ENCODE measurements at places on chromosomes 5 and 9.

- DNase-seq, result no peak
Observed at GRCh38 chr5:16406630-16407029, 59.0 kb downstream of the ZNF622 start.

- DNase-seq, result no peak
Observed at GRCh38 chr5:94884311-94884710, 265.8 kb downstream of the SLF1 start.

DNA sequence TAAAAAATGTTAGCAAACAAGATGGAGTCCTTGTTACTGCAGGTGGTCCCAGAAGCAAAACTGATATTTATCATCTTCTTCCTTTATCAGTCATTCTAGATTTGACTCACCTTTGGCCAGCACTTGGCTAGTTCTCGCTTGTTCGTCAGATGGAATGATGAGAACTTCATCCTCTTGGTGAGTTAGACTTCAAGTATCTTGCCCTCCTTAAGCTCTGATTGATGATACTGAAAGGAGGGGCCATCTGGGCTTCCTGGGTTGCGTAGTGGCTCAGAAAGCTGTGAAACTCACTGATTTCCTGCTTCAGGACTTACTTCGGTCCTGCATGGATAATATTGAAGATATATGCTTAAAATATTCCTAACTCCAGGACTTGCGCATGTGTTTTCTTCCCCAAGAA is 1248.2 kb upstream of the CDH9 start:
- no peak for DNase-seq

- no peak for DNase-seq
Observed at GRCh38 chr9:37284636-37285035, 137.9 kb upstream of the GRHPR start.

- DNase-seq, result no peak
Observed at GRCh38 chr9:34405719-34406118, 29.0 kb upstream of the MYORG start.

- DNase-seq, result no peak
Observed at GRCh38 chr9:124696101-124696500, 75.0 kb downstream of the NR6A1 start.

DNA sequence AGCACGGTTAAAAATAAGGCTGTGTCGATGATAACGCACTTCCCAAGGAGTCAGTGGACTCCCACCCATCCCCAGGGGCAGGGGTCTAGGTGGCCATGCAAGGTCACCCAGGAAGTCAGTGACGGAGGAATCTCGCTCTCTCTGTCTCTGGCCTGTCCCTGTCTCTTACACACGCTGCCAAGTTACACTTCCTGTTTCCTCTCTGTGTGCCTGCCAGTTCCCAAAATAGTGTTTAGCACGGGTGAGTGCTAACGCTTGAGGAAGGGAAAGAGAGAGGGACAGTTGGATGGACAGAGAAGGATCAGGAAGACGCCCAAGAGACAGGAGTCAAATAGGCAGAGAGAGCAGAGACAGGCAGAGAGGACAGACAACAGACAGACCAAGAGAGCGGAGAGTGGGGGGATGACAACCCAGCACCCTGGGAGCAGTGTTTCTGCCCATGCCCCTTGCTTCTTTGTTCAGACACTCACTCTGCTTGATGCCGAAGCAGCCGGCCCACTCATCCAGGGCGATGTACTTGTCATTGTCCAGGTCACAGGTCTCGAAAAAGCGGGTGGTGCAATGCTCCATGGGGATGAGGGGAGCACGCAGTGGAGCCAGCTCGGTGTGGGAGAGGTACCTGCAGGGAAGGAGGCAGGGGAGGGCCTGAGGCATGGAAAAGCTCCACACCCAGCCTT is 23.0 kb downstream of the SPARC start:
- DNase-seq, result no peak

DNA sequence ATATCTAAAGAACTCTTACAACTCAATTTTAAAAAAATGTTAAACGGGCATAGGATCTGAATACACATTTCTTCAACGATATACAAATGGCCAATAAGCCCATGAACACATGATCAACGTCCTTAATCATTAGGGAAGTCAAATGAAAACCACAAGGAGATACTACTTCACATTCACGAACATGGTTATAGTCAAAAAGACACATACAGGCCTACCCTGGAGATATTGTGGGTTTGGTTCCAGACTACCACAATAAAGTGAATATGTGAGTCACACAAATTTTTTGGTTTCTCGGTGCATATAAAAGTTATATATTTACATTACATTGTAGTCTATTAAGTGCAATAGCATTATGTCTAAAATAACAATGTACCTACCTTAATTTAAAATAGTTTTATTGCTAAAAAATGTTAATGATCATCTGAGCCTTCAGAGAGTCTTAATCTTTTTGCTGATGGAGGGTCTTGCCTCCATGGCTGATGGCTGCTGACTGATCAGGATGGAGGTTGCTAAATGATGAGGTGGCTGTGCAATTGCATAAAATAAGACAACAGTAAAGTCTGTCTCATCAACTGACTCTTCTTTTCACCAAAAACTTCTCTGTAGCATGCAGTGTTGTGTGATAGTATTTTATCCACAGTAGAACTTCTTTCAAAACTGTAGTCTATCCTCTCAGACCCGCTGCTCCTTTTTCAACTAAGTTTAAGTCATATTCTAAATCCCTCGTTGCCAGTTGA is 15.1 kb downstream of the AK3 start:
- DNase-seq, result no peak

GRCh38 chr5:80917631-80918030 is 42.5 kb upstream of the RASGRF2 start:
- DNase-seq, result no peak

GRCh38 chr5:85159395-85159794 is 774.7 kb upstream of the EDIL3 start:
- DNase-seq, result no peak

DNA sequence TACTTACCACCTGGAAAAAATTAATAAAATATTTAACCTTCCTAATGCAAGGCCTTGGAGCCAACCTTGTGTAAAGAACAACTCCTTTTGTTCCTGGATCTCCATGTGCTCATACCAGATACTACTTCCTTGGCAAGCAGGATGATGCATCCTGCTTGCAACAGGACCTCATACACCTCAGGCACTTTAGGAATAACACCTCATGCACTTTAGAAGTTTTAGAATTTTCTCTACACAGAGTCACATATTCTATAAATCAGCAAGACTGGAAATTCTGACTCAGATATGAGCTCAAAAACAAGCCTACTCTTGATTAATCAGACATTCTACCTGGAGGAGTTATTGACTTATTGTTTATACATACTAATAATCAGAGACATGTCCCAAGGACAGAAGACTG is 209.6 kb upstream of the CDH10 start:
- DNase-seq, result no peak

- no peak for DNase-seq
Observed at GRCh38 chr5:61402244-61402823, 70.3 kb downstream of the ZSWIM6 start.

- no peak for DNase-seq
Observed at GRCh38 chr5:154472871-154473580, 5.0 kb downstream of the HAND1 start.

DNA sequence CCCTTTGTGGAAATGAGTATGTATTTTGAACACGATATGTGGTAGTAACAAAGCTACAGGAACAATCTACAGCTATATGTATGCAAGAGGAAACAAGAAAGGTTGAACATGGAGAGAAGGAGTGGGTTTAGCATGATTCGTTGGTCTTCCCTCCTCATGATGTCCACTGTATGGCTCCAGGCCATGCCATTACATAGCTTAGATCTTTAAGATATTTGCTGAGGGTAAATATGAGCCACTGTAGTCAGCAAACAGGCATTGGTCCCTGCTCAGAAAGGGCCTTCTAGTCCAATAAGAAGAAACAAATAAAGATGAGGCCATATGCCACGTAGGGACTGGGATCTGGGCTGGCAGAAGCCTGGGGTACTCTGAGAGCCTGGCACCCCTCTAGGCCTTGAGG is 543.2 kb upstream of the SGCD start:
- no peak for DNase-seq

Data from substantia nigra (tissue), 51 donors.